ENCODE measurements at places on chromosomes 7 and 10.
A peak's percentile ranks its signal among the peaks of the same experiment; 100 is the strongest.

GRCh38 chr7:48049850-48050249 is 14.5 kb downstream of the C7orf57 start:
- DNase-seq: no peak

DNA sequence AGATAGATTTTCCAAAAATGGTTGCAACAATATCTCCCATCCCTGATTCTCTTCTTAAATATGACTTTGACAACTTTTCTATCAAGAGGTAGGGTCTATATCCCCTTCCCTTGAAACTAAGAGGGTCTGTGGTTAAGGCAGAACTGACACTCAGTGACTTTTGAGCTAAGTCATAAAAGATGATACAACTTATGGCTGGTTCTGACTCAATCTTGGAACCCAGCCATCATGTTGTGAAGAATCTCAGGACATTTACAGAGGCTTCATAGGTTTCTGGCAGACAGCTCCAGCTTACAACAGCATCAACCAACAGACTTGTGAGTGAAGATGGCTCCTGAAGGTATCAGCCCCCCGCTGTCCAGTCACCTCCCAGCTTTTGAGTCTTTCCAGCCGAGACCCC is 203.5 kb downstream of the RNLS start:
- no peak for DNase-seq

DNA sequence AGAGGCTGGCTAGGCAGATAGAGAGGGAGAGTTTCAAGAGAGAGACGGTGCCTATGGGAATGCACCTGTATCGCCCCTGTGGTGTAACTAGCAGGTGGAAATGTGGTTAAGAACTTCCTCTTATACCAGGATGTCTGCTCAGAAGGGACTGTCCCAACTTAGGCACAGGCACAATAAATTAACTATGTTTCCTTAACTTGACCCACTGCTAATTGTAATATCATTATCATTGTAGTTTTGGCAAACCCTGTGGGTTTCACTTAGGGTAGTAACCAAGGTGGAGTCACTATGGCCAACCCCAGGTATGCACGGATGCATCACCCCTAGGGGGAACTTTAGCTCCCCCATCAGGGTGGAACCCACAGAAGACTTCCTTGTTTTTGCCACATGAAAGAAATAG is 455.7 kb downstream of the DGKB start:
- DNase-seq: no peak

- DNase-seq: no peak
Measured at GRCh38 chr10:84177541-84178141, 4.0 kb downstream of the GPR15LG start.

DNA sequence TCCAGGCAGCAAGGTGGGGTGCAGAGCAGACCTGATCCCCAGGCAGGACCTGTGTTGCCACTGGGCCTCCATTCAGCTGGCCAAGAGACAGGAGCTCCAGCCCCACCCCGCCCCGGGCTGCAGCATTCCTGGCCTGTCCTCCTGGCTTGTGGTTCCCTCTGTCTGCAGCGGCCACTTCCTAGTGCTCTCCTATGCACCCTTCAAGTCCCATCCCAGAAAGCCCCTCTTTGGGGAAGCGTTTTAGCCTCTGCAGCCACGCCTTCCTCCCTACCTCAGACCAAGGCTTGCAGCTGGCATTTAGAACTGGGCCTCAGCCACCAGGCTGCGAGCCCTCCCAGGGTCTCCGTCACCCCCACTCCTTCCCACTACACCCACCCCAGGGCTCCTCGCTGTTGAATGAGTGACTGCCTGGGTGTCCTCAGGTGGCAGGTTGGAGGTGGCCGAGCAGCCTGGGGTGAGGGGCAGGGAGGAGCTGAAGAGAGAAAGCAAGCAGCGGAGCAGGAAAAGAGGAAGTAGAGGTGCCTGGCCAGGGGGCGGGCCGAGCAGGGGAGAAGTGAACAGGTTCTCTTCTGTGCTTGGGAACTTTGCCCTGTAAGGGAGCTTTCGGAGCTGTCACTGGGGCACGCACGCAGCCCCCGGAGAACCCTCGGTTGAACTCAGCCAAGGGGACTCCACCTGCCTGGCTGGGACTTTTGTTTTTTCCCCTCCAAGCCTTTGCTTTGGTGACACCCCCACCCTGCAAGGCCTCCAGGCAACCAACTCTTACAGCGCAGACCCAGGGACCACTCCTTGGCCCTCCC is 109.1 kb upstream of the TNRC18 start:
- DNase-seq: no peak

GRCh38 chr7:114214466-114214865 is 200.1 kb upstream of the FOXP2 start:
- no peak for DNase-seq

DNA sequence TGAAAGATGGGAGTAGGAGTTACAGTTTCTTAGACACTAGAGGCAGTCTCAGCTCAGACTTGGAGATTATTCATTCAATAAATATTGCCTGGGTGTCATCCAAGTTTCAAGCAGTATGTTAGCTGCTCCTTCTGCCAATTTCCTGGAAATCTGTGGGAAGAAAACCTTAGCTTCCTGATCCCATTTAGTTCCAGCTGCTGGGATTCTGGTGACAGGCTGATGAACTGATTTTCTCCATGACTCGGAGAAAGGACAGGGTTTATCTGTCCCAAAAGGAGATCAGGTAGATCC is 95.8 kb downstream of the CLEC2L start:
- no peak for DNase-seq

DNA sequence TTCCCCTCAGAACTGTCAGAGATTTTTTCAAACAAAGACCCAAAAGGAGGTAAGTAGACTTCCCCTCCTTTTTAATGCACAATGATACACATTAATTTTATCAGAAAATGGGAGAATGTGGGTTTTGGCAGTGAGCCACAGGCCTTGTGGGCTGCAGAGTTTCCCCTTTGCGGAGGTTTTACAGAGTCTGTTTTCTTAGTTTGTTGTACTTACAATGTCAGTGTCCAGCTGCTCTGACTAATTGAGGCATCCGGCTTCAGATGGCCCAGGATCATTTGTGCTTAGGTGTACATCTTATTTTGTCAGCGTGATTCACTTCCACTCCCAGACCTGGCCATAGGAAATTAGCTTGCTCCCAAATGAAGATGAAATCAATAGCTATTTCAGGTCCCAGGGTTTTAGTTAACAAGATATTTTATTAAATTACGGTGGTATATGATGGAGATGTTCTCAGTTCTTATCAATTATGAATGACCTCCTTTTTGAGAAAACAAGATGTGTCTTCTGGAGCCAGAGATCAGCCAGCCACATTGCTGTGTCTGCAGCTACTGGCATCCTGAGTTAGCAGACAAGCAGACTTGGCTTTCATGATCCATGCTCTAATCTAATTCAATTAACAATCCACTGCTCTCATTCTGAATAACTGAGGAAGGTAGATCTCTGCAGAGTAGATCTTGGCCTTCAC is 1086.6 kb upstream of the SORCS1 start:
- DNase-seq: no peak

GRCh38 chr10:102773986-102774385 is 30.2 kb downstream of the WBP1L start:
- no peak for DNase-seq

DNA sequence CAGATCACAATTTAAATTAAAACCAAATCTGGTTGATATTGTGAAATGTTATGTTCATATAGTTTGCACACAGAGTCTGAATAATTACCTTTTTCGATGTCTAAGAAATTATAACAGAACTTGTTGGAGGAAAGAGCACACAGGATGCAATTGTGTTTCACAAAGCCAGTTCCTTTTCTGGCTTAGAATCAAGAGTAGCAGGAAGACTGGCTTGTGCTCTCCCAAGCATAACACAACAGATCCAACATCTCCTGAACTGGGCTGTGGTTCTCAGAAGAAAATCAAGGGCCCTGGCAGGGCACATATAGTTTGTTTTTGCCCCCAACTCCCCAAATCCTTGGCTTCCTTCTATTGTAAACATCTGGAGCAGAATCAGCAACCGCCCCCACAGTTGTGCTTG is 62.7 kb downstream of the LRRC4 start:
- no peak for DNase-seq

GRCh38 chr10:120883071-120883470 is 31.9 kb downstream of the WDR11 start:
- no peak for DNase-seq

GRCh38 chr7:3187444-3188040 is 113.5 kb upstream of the SDK1 start:
- DNase-seq: no peak

- no peak for DNase-seq
Measured at GRCh38 chr7:1943326-1943725, 273.2 kb downstream of the ELFN1 start.

DNA sequence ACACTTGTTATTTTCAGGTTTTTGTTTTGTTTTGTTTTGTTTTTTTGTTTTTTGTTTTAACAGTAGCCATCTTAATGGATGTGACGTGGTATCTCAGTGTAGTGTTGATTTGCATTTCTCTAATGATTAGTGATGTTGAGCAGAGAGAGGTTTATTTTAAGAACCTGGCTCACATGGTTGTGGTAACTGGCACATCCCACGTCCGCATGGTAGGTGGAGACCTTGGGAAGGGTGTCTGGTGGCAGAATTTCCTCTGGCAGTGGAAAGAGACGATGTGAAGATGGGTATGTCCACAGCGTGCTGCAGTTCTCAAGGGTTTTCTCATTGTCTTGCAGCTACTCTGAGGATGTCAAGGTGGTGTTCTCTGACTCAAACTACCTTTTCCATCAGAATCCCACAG is 252.2 kb downstream of the GALNT17 start:
- no peak for DNase-seq

DNA sequence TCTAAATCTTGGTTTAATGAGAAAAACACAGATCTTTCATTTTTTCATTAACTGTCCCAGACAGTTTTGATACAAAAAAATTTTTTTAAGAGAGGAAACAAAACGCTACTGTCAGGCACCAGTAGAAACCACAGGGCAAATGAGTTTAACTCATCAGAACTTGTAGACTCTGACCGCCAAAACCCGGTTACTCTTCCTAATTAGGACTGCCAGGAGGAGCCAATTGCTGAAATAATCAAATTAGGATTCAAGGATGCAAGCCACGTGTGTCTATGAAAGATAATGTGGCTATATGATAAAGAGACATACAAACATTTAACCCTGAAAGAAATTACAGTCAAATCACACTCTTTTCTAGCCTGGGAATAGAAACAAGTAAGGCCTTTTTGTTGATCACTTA is 154.4 kb downstream of the DGKI start:
- DNase-seq: no peak

DNA sequence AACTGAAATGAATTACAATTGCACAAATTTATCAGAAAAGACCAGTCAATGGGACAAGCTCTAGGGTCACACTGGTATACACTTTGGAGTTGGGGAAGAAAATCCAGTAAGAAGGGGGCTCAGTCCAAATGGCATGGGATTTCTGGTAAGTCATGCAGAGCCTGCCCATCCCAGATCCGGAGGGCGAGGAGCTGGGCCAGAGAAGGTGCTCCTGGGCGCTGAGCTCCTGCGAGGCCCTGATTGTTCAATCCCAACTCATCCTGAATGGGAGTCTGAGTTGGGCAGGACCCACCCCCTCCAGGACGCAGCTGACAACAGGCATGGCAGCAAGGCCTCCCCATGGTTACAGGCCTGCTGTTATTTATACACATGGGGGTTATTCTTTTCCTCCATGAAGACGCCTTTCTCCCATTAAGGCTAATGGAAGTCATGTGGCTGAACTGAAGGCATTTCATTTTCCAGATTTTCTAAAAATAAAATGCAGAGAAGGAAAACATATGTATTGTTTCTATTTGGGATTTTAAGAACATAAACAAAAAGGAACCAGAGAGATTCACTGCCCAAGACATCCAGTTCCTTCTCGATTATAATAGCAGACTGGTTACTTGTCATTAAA is 91.1 kb upstream of the ADAM12 start:
- no peak for DNase-seq

DNA sequence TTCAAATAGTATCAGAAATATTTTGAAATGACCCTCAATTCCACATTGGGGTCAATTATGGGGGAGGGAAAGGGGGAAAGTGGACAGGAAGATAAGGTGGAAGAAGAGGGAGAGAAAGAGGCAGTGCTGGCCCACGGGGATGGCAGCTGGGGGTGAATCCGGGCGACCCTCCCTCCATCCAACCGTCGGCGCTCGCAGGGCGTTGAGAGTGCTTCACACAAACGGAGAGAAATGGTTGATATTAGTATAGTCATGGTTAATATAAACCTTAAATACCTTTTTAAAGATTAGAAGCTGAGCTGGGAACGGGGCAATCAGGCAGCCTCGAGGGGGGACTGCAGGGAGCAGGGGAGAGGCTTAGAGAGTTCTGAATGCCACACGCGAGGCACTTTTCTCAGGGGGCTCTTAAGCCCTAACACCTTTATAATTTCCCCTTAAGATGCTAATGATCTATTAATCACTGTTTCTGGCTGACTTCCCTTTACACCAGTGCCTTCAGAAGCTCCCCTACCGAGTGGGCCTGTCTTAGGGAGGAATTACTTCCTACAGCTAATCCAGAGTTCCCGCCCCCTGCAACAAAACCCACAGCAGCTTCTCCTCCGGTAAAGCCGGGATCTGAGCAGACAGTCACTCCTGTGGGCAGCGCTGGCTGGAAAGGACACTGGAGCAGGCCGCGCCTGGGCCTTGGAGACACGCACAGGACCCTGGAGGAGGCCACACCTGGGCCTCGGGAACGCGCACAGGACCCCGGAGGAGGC is 39.5 kb downstream of the PRKAG2 start:
- DNase-seq: peak; percentile 65

DNA sequence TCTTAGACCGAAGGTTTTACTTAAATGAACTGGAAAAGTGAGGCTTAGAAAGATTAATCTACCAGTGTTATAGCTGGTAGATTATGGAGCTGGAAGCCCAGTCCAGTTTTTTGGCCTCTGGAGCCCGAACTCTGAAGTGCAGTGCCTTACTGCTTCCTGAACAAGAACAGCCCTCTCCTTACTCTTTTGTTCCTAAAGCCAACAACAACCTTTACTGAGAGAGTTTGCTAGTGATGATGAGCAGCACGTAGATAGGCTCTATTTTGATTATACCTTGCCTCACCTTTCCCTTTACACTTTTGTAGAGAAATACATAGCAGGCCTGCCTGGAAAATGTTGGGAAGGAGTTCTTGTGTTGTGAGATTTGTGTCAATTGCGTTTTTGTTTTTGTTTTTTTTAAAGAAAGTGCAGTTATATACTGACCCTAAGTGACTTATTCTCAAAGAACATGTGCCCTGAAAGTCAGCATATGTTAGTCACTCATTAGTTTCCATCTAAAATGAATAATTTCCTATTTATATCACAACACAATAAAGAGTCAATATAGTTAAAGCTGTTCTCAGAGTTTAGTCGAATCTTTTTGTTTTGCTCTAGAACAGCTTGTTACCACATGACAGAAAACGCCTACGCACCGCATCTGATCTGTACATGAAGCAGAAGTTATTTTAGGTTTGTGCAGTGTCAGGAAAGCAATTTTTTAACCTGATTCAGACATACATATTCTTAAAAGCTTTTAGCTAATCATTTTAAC is 33.0 kb downstream of the PLEKHA1 start:
- DNase-seq: no peak

DNA sequence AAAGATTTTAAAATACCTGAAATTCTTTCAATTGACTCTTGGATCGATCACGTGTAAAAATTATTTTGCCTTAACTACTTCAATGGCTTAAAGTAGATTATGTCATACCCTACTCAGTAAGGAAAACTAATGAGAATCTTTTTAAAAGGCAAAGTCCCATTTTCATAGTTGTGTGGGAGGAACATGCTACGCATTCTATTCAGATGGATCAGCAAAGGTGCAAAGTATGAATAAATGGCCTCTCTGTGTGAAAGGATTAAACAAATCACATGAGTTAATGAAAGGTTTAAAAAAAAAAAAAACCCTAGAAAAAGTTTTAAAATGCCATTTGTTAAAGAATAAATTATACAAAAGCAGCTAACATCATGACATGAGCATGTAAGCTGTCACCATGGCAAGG is 77.1 kb downstream of the ENO4 start:
- DNase-seq: no peak
